ENCODE measurements at places on chromosomes 2 and 18.

DNA sequence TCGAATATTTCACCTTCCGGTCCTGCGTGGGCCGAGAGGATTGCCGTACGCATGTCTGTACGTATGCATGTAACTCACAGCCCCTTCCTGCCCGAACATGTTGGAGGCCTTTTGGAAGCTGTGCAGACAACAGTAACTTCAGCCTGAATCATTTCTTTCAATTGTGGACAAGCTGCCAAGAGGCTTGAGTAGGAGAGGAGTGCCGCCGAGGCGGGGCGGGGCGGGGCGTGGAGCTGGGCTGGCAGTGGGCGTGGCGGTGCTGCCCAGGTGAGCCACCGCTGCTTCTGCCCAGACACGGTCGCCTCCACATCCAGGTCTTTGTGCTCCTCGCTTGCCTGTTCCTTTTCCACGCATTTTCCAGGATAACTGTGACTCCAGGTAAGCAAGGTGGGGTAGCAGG, at the start of gene SERPINB5:
Gene SERPINB5, plus strand, starts transcription at position 291 of the 400 bp plus-strand sequence. CDS start 7,471 bp downstream, outside the sequence.
- DNase-seq, result no peak

DNA sequence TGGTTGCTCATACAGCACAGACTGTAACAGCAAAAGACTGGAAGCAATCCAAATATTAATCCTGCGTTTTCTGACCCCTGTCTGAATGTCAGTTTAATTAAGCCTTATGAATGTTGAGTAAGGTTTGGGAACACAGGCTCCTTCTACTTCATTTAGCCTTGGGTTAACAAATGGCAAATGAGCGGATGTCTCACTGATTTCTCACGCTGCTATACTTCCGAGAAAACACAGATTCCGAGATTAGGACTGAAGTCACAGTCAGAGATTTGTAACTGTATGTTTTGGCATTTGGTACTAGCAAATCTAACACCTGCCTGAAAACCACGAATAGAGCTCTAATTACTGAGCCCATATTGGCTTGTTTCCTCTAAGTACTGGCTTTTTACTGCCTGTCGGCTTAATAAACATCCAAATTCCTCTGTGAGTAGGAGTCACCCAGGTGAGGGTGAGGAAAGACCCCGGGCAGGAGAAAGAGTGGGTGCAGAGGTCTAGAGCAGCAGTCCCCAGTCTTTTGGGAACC, 10.6 kb downstream of the MC5R start:
- DNase-seq, result no peak

DNA sequence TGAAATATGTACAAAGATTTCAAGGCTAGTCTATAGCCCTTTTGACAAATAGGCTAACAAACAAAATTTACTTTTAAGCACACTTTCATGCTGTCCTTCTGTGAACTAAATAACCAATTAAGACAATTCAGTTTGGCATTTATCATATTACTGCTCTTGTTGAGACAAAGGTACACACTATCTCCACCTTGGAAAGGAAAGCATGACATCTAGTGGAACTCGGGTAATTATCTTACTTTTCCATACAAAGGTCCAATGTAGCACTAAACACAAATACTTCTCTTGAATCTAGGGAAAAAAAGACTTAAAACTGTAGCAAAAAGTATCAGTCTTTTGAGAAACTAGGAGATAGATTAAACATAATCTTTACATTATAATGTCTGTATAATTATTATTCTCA, 125.0 kb upstream of the CD226 start:
- no peak for DNase-seq

GRCh38 chr2:157473581-157473980, 29.7 kb upstream of the CYTIP start:
- no peak for DNase-seq

GRCh38 chr18:78939105-78939504, 40.5 kb upstream of the SALL3 start:
- DNase-seq, result no peak

DNA sequence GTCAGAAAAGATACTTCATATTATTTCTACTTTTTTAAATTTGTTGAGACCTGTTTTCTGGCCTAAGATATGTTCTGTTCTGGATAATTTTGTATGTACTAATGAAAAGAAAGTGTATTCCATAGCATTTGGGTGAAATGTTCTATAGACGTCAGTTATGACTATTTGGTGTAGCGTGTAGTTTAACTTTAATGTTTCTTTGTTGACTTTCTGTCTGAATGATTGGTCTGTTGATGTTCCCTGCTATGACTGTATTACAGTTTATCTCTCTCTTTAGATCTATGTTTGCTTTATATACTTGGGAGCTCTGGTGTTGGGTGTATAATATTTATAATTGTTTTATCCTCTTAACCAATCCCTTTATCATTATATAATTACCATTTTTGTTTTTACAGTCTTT, 352.4 kb downstream of the PTPRM start:
- DNase-seq, result no peak

- DNase-seq, result no peak
These were observed 50.2 kb downstream of the SMIM21 start for GRCh38 chr18:75377258-75377657.

DNA sequence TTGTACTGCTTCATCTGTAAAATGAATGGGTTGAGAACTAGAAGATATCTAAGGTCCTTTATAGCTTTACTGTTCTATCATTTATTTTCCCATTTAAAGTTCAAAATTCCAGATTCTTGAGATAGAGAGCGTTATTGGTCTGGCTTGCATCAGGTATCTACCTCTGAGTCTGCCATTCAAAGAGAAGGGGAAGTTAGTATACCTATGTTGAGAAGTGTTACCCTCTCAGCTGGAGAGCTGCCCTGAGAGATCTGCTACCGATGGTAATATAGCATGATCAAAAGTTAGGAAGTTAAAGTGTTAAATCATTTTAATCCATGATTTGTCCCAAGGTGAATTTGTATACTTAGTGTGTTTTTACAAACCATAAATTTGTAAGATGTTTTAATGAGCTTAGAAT, 7.4 kb downstream of the EPC2 start:
- DNase-seq, result no peak

DNA sequence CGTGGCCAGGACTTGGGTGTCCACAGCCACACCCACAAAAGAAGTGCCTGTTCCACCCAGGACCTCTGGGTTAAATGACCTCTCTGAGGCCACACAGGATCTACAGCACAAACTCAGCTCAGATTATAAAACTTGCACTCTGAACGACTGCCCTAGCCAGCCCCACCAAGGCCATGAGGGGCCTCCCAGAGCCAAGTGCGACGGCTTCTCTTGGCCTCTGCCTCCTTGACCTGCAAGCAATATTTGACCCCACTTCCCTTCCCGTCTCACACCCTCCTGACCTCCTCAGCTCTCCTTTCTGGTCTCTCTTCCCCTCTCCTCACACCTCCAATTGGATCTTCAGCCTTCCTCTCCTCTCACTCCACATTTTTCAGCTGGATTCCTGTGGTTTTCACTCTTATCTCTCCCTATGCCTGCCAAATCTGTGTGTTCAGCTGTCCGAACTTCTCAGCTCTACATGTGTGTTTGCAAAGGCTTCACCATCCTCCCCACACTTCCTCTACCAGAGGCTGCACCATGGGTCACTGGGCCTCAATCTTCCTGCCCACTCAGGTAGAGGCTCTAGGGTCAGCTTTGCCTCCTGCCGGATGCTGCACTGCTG, 25.3 kb upstream of the STEAP3 start:
- DNase-seq, result no peak

DNA sequence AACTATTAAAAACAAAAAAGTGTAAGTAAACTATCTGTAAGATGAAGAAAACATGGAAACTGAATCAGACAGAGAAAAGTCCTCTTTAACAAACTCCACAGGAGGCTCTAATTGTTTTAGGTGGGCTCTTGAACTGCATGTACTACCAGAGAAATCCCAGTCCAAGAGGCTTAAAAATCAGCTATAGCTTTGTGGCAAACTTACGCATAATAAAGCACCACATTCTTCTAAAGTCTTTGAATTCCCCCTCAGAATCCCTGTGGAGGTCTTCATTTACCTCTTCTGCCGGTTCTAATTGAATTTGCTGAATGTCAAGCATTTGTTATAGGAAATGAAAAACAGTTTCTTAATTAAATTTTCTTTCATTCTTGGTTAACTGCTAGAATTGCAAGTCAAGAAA, 40.8 kb downstream of the CHN1 start:
- DNase-seq, result no peak

GRCh38 chr2:103808814-103809213, 1045.1 kb upstream of the POU3F3 start:
- no peak for DNase-seq

GRCh38 chr2:100274076-100274475, 48.2 kb downstream of the LONRF2 start:
- no peak for DNase-seq

DNA sequence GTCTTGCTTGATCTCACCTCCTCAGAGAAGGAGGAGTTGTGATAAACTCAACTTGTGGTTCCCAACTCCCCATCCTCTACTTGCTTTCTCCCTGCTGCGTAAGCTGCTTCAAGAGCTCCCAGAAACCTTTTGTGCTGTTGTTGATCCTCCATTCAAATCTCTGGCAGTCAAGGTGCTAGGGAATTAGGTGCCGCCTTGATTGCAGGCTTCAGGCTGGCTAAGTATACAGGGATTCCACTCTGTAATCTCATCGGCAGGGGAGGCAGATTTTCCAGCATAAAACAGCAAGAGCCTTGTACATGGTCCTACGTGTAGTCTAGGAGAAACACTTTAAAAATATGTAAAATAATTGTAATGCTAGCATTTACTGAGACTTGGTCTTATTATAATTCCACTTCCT, 116.2 kb upstream of the DDX18 start:
- no peak for DNase-seq

GRCh38 chr18:46096651-46097300, 1.3 kb downstream of the ATP5F1A start:
- no peak for DNase-seq

DNA sequence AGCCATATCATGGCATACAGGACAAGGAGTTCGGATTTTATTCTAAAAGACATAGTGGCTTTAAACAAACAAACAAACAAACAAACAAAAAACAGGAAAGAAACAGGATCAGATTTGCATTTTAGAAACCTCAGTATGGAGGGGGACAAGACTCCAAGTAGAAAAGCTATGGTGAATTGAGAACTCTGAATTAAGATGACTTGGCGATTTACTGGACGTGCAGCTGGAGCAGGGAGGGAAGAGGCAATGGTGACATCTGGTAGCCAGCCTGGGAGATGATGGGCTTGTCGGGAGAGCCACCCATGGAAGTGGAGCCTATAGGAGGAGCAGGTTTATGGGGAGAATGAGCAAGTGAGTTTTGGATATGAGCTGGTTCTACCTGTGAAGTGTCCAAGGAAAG, 13.2 kb downstream of the CPLX4 start:
- no peak for DNase-seq

DNA sequence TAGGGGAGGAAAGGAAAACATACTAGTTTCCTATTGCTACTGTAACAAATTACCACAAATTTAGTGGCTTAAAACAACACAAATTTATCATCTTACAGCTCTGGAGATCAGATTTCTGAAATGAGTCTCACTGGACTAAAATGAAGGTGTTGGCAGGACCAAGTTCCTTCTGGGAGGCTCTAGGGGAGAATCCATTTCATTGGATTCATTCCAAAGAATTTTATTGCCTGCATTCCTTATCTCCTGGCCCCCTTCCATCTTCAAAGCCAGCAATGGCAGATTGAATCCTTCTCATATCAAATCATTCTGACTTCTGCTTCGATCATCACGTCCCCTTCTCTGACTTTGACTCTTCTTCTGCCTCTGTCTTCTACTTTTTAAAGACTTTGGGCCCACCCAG, 250.9 kb downstream of the IRS1 start:
- no peak for DNase-seq

DNA sequence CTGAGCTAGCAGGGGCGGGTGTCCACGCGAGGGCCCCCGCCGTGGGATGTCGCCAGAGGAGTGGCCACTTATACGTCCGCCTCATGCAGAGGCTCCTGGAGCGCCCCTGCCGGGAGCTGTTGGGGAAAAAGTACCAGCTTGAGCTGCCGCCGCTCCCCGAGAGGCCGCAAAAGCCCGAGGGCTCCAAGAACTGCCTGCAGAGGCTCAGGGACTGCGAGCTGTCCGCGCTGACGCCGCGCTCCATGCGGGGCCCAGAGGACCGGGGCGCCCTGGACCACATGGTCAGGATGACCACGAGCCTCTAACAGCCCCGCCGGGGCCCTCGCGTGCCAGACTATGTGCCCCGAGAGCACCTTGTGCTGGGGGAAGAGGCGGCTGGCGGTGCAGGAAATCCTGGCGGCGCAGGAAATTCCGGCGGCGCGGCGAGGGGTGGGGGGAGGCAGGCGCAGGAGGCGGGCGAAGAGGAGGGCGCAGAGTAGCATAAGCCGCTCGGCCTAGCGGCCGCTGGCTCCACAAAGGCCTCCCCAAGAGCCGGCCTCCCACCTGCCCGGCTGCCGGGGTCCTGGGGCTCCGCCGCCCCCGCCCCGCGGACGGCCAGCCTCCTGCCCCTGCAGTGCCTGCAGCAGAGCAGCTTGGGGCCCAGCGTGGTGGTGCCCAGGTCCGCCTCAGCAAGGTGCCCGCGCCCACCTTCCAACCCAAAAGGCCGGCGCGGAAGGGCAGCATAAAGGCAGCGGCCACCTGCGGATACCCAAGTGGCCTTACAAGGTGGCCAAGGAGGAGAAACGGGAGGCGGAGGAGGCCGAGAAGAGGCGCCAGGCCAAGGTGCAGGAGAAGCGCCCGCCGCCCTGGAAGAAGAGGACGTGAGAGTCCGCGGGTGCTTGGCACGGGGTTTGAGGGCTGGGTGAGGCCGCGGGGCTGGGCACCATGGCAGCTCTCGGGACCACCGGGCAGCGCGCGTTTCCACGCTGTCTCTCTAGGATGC, 42.1 kb upstream of the TRIM43B start:
- DNase-seq, result no peak

DNA sequence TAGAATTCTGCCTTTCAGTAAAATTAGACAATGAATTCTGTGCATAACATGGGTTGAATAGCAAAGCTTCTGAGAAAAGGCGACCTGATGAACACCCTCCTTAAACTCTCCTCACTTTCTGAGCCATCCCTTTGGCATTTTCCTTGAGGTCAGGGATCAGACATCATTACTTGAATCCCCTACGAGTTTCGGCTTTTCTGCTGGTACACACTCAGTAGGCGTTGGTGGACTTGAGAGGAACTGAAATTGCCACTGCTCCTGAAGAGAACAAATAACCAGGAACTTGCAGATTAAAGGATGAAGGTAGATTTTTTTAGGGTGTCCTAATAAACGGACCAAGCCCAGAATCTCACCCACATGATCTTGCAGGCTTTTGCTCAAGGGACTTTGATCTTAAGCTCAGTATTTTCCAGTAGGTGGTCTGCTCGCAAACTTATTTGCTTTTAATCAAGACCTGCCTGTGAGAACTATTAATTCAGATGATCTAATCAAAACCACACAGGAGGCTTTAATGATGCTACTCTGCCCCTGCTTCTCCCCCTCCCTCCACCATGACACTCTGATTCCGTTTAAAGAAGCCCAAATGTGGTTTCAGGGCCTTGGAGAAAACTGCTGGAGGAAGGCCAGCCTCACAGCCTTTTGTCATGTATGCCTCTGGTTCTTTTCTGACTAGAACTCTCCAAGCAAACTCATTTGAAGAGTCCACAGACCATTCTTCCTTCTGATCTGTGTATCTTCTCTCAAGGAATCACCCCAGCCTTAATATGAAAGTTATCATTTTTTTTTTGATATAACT, 124.9 kb downstream of the PRKCE start:
- DNase-seq, result no peak

Data from epithelial cell of proximal tubule (primary cell).